Thyroid gland (tissue), 4 donors: ENCODE measurements at places on chromosomes 11 and 22. TPM values are rescaled to one million over a fixed set of nuclear protein-coding genes. Genes with fewer than 3 reads are reported as not detected.

Gene TPH1
- total RNA-seq = 0.45 TPM

Gene ROM1
- total RNA-seq = 4.7 TPM

Gene CDC45
- total RNA-seq = 1.7 TPM

Gene MPEG1
- total RNA-seq = 16.3 TPM

Gene GRAP2
- 1.1 TPM for total RNA-seq

Gene FRMD8
- 37.6 TPM for total RNA-seq

Gene SPCS2
- total RNA-seq = 53.6 TPM

Gene SHANK2
- total RNA-seq = 126 TPM

Gene ISX
- total RNA-seq = not detected

Gene PDXP
- 12.0 TPM for total RNA-seq

Gene OR51E2
- not detected for total RNA-seq

Gene TTC28
- total RNA-seq = 78.1 TPM

Gene CENATAC
- total RNA-seq = 52.2 TPM

Gene ZNF215
- total RNA-seq = 1.9 TPM

Gene RTN4R
- 7.2 TPM for total RNA-seq

Gene TRIM49
- not detected for total RNA-seq

Gene SLC22A9
- total RNA-seq = not detected

Gene MS4A7
- total RNA-seq = 7.8 TPM

Gene ARHGAP1
- 30.8 TPM for total RNA-seq

Gene NRXN2
- total RNA-seq = 5.6 TPM

Gene CLDN5
- 71.8 TPM for total RNA-seq

Gene MYOD1
- not detected for total RNA-seq
